ENCODE measurements at places on chromosomes 1 and 21.

DNA sequence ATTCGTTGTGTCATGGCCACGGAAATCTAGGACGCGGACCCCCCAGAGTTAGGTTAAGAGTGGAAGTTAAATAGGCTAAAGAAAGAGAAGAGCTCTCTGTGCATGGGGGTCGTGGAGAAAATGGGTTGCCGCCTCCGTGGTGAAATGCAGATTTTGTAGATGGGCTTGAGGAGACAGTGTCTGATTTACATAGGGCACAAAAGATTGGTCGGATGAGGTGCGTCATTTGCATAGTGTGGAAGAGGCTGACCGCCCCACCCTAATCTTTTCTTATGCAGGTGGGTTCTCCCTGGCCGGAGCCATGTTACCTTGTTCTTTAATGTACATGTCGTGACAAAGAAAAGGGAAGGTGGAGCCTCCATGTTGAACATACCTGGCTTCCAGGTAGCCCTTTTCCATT lies 14.3 kb upstream of the SLC5A9 start:
- DNase-seq, result peak; percentile 48

- DNase-seq, result peak; percentile 59
Measured at GRCh38 chr1:85275701-85276214, 674 bp downstream of the BCL10 start.

GRCh38 chr21:27795418-27795817 lies 828.5 kb upstream of the ADAMTS5 start:
- DNase-seq, result no peak

DNA sequence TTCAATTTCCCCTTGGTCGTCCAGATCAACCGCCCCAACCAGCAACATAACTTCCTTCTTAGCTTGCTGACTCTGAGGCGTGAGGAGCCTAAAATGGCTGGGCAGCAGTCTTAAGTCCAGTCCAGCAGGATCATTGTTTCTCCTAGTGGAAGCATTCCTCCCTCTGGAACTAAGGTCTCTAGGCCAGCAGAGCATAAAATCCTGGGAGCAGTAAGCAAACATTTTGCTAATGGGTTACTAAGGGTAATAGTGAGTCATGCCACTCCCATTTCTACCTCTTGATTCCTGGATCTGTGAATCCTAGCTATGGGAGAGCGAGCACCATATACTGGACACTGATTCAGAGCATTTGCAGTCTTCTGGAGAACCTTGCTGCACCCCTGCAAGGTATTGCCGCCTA lies 59.9 kb downstream of the ADSS2 start:
- no peak for DNase-seq

DNA sequence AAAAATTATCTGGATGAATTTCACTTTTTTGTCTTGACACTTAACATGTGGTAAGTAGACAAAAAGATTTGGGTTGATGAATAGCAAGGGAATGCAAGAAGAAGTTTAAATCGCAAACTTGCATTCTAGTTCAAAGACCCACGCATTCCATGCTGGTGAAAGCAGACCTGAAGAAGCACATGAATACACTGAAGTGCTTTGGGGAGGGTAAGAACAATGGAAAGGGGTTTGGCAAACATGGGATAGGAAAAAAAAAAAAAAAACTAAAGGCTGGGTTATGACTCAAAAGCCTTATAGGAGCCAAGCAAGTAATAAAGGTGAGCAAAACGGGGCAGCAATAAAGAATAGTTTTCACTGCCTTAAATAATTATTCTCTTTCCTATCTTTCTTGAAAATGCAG lies 450.2 kb downstream of the LMO4 start:
- DNase-seq, result no peak

DNA sequence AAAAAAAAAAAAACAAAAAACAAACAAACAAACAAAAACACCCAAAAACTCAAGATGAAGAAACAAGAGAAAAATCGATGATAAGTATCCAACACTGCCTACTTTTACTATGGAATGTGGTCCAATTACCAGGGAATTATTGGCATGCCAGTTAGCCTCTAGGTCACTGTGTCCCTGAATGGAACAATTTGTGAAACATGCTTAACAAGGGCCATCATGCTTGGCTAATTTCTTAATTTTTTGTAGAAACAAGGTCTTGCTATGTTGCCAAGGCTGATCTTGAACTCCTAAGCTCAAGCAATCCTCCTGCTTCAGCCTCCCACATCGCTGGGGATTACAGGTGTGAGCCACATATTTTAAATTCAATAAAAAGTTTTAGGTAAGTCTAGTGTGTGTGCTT lies 23.9 kb downstream of the PLPP3 start:
- no peak for DNase-seq

GRCh38 chr21:28834335-28835238 lies 158.1 kb downstream of the LTN1 start:
- peak; percentile 18 for DNase-seq

DNA sequence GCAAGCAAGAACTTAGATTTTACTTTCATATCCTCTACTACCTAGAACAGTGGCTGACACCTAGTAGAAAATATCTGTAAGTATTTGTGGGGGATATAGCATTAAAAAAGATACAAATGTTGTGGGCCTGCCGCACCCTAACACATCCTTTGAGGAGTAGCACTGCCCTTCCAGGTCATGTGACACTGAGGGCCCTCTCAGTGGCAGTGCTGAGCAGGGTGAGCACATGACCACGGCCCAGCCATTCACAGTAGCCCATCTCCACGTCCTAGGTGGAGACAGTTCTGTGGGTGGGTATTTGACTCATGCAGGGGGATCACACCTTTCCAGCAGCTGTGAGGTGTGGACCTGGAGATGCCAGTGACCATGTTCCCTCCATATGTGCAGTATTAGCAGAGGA lies 108.9 kb downstream of the OMA1 start:
- DNase-seq, result peak; percentile 13

DNA sequence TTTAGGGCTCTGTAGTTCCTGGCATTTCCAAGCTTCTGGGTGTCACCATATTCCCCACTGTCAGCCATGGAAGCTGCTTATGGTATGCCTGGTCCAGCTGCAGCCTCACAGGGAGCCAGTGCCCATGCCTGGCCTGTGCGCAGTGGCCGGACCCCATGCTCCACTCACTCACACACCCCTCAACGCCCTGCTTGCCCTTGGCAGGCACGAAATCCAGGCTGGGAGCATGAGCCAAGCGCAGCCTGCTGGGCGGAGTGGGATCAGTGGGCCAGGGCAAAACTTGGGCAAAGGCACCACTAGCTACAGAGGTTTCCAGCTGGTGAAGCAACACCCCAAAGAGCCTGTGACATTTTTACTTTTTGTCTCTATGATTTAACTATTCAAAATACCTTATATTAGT lies 520.4 kb downstream of the RWDD3 start:
- no peak for DNase-seq

GRCh38 chr1:118177998-118178397 lies 7.0 kb downstream of the SPAG17 start:
- DNase-seq, result no peak

DNA sequence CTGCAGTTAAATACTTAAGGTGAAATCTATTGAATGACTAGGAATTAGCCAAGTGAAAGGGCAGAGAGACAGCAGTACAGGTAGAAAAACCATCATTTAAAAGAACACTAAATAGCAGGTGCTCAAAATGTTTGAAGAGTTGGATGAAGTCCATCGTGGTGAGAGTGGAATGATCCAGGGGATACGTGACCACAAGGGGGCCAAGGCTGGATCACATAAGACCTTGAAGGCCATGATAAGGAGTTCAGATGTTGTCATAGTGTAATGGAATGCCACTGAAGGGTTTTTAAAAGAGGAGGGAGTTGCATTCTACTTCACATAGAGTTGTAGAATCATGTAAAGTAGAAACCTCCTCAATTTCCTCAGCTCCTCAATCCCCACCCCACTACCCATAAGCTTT lies 34.8 kb upstream of the HOOK1 start:
- DNase-seq, result peak; percentile 52

DNA sequence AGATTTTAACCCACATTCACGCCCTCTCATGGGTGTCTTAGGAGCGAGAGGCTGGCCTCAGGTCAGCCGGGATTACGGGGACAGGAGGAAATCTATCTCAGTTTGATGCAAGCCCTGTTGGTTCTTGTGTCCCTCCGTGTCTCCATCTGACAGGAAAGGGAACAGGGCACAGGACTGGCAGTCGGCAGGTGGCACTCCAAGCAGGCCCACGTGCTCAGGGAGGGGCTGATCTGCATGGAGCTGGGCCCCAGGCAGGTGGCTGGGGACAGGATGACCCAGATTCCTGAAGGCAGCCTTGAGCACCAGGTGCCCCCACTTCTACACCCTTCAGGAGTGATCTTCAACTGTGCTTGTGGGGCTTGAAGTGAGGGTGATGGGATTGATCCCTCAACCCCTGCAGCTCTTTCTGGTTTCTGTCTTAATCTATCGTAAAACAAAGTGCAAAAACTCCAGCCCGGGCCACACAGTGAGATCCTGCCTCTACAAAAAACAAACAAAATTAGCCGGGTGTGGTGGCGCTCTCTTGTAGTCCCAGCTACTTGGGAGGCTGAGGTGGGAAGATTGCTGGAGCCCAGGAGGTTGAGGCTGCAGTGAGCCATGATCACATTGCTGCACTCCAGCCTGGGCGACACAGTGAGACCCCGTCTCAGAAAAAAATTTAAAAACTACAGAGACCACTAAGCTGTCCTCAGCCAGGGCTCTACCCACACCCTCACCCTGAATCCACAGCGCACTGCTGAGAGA lies 8.3 kb downstream of the PLEKHG5 start:
- DNase-seq, result no peak

GRCh38 chr1:209397371-209397770 lies 186.1 kb upstream of the CAMK1G start:
- no peak for DNase-seq

DNA sequence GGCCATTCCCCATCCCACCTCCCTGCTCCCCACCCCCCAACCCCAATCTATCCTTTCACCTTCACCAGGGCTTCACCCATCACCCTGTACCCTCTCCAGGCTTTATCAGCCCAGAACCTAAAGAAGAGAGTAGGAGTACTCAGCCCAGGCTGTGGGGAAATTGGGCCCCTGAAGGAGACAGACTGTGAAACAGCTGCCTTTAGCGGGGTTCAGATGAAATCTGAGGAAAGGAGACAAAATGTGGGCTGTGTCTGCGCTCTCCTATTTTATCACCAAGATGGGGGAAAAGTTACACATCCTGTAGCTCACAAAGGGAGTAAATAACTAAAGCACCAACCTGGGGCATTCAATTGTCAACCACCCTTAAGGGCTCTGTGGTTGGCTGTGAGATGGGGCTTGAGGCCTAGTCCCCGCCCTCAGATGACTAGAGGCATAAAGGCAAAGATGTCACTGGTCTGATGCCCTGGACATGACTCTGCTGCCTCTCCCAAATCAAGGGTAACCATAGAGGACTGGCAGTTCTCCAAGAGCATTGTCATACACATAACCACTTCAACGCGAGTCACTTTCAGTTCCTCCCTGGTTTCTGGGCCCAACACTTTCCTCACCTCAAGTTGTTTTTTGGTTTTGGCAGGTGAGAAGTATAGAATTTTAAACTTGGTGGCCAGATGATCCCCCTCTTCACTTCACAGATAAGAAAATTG lies 30.0 kb downstream of the SLC27A3 start:
- DNase-seq, result no peak

GRCh38 chr1:30257742-30258380 lies 465.5 kb downstream of the MATN1 start:
- no peak for DNase-seq

GRCh38 chr1:19385221-19385620 lies 73.1 kb downstream of the SLC66A1 start:
- no peak for DNase-seq

- DNase-seq, result peak; percentile 84
Measured at GRCh38 chr1:56709269-56709880, 64.3 kb downstream of the PRKAA2 start.

GRCh38 chr1:157111396-157112165 lies 12.0 kb upstream of the ETV3L start:
- DNase-seq, result no peak

GRCh38 chr1:61337441-61337951 lies 255.1 kb downstream of the NFIA start:
- no peak for DNase-seq

GRCh38 chr1:227888404-227889046 lies 59.2 kb downstream of the WNT9A start:
- DNase-seq, result no peak

DNA sequence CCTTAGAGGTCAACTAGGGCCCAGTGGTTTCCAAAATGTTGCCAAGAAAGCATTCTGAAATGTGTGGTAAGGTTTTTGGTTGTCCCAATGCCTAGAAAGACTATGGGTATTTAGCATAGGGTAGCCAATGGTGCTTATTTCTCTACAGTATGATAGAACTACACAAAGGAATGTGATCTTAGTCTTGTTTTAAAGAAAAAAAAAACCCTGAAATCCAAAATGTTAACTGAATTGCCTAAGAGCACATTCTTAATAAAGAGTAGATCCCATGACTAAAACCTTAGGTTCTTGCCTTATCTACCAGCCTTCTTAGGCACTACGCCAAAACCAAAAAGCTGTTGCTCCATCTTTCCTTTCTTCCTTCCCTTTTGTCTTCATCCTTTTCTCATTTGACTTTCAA lies 428.2 kb downstream of the MRPL39 start:
- DNase-seq, result no peak

GRCh38 chr1:56710646-56711045 lies 65.5 kb downstream of the PRKAA2 start:
- no peak for DNase-seq

GRCh38 chr21:14975136-14975919 lies 89.5 kb downstream of the NRIP1 start:
- no peak for DNase-seq

- DNase-seq, result peak; percentile 55
Measured at GRCh38 chr1:53524428-53525375, 65.5 kb downstream of the DMRTB1 start.

DNA sequence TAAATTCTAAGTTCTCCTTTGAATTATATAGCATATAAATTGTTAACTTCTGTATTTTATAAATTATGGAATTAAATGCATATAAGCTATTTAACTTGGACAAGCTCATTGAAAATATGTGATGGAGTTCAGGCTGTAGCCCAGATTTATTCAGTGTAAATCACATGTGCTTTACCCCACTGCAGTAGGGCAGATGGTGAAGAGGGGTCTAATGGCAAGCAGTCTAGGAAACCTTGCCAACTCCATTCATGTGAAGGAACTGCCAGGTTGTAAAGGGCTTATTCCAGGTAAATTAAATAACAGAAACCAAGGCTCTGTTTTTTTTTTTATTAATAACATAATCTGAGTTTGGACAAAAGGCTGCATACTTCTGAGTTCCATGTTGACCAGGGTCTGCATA lies 243.2 kb downstream of the NCAM2 start:
- peak; percentile 8 for DNase-seq

DNA sequence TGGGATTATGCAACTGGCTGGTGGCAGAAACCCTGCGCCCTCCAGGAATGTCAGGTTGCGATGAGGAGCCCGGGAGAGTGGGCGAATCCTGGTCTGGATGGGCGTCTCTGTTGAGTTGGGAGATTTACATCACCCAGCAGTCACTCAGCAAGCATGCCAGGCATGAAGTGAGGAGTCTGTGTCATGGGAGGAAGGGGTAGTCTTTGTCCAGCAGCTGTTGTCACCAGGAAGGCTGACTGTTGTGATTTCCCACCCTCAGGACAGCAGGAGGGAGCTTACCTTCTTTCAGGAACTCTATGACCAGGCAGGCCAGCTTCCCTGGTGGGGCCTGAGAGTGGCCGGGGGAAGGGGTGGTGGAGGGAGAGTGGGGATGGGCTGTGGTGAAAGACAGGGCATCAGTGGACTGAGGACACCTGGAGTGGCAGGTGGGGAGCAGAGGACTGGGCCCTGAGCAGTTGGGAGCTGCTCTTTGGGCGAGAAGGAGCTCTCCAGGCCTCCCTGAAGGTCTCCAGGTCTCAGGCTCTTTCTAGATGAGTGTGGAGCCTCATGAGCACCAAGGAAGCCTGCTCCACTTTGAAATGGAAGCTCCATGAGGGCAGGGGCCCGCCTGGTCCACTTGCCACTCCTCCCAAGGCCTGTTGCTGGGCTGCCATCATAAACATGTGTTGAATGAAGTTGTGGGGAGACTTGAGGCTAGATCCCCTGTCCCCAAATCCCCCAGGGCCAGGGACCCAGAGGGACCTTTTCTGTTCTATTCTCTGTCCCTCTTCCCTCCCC lies 21.3 kb upstream of the PKP1 start:
- no peak for DNase-seq
